NCI-H2029 (cell line): ENCODE measurements at places on chromosomes 3 and 15.

DNA sequence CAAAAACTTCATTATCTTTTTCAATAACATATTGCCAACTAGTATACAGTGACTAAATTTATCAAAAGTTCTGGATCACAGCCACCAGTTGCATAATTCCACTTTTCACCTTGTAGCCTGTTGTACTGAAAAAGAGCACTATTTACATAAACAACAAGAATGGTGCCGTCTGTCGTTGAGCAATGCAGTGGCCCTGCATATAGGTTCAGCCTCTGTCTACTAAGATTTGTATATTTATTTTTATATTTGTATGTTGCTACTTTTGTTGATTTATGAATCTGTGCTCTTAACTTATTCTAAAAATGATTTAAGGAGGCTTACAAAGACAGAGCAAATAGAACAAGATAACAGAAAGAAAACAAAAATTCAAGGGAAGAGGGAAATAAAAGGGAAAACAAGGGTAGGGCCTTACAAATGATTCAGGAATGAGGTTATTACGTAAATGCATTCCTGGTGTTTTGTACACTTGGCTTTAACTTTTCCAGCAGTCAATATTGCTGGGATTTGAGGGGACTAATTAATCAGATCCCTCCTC, 257.6 kb upstream of the STT3B start:
- DNase-seq = no peak

GRCh38 chr3:115525731-115526130, 97.6 kb upstream of the GAP43 start:
- no peak for DNase-seq

GRCh38 chr3:120013481-120013880, 80.8 kb downstream of the GSK3B start:
- no peak for DNase-seq

GRCh38 chr3:142366434-142366833, 81.4 kb downstream of the XRN1 start:
- DNase-seq = no peak

DNA sequence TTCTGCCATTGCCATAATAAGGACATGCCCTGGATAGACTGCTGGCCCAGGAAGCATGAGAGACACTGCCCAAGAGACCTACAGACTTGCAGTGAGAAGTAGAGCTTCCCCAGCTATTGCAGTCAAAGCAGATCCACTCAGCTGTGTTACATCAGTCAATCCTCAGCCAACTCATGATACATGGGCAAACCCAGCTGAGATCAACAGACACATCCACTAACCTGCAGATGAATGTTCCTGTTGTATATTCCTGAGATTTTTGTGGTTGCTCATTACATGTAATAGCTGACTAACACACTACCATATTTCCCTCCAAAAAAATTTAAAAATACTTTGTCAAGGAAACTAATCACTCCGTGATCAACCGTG, 68.6 kb downstream of the DCLK3 start:
- DNase-seq = no peak

DNA sequence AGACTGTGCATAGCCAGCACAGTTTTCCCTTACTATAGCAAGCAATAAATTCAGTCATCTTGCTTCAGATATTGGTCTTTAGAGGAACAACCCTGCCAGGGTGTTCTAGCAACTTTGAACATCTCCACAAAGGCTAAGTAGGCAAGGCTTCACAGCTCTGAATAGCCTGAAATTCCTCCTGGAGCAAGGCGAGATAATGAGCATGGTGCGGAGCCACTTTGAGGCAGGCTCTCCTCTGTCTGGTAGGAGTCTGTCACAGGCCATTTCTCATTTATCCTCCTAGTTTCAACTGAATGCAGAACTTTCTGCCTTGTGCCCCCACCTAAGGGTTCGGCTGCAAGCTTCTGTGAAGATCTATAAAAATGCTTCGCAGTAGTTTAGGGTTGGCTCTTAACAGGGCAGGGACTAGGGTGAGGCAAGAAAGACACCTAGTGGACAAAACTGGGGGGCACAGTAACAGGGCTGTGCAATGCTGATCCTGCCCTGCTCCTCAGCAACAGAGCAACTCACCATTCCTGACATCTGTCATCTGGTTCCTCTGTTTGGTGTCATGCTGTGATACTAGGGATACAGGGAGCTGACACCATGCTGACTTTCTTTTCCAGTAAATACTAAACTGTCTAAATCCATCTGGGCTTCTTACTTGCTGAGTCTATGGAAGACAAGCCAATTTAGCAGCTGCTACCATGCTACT, 16.6 kb upstream of the EHHADH start:
- no peak for DNase-seq

- DNase-seq = peak; percentile 61
Measured at GRCh38 chr3:121651684-121652083, 9.0 kb downstream of the HCLS1 start.

GRCh38 chr3:45655906-45656305, 33.3 kb upstream of the SACM1L start:
- DNase-seq = no peak

- no peak for DNase-seq
Measured at GRCh38 chr3:134799393-134799792, 4.3 kb downstream of the EPHB1 start.

DNA sequence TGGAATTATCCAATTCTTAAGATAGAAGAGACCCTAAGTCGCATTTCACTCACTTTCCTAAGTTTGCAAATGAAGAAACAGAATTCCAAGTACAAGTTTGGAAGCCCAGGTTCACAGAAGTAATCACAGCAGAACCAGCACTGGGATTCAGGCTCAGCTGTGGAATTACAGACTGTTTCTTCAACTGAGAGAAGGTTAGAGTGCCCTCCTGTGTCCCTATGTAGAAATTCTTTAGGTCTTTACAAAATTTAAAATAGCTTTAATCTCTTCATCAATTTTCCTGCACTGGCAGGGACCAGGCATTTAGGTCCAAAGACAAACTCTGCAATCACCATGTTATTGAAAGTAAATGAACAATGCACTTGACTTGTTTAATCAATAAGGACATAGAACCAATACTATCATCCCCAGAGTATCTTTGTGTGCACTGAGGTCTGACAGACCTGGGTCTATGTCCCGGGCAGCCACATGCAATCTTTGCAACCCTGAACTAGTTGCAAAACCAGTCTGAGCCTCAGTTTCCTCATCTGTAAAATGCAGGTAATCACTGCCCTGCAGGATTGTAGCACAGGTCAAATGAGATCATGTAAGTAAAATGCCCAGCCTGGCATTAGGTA, 96.3 kb upstream of the ZBED2 start:
- no peak for DNase-seq

GRCh38 chr3:49865198-49865784, 4.4 kb downstream of the CAMKV start:
- DNase-seq = no peak

DNA sequence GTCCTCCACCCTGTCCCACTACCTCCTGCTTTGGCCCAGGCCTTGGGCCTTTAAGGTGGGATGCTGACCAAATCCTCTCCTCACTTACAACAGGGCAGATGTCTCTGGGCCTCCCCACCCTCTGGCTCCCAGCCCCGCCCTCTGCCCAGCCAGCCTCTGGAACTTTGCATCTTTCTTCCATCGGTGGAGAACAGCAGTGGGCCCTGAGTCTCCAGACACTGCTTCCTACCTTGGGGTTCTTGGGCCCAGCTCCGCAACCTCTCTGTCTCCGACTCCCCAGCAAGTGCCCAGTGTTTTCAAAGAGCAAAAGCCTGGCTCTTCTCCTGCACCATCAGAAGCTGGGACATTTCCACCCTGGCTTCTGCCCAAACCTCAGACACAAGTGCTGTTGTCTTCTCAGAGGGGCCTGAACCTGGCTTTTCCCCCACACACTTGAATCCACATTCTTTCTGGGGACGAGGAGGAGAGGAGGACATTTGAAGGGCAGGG, 33.1 kb downstream of the MRAS start:
- DNase-seq = no peak

- no peak for DNase-seq
Measured at GRCh38 chr3:10834951-10835350, 18.9 kb downstream of the SLC6A11 start.

- no peak for DNase-seq
Measured at GRCh38 chr15:69852916-69853315, 244.8 kb downstream of the TLE3 start.

DNA sequence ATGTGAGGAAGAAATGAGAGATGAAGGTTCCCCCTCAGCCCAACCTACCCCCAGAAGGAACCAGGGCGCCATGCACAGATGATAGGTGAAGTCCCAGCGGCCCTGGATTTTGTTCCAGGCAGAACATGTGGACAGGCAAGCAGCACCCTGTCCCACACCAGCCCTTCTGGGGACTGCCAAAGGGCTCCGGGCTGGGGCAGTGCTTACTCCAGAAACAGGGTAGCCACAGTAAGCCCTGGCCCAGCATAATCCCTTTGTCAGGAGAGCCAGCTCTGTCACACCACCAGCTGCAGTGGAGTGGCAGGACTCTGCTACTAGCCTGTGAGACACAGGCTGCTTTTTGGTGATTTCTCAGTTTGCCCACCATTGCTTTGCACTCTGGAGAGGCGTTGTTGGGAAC, 6.3 kb downstream of the FBXL22 start:
- DNase-seq = no peak

- no peak for DNase-seq
Measured at GRCh38 chr3:140015741-140016140, 80.8 kb downstream of the CLSTN2 start.

DNA sequence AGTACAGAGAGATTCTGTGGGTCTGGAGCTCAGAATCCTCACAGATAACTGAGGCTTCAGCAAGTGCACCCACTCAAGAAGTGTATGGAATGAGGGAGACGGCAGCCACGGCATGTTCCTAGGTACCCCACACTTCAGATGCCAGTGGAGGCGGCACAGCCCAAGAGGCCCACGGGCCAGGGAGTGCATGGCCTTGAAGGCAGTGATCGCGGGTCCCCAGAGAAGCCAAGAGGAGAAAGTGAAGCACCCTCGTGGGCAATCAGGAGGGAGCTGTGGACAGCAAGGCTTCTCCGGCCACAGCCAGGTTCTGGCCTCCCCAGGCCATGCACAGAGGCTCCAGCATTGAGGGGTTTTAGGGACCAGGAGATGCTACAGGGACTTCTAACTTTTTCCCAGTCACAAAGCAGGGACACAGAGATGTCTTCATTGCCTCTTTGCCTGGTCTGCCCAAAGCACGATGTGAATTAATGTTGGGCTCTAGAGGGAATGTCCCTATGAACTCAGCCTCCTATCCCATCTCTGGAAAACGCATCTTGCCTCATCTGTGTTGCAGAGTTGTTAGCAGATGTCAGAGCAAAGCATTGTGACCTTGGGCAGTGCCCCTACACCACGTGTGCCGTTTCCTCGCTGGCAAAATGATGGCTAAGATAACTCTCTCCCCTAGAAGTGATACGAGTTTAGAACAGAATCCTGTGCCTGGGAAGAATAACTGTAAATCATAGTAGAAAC, 2.6 kb upstream of the MAP6D1 start:
- DNase-seq = no peak

GRCh38 chr15:69394556-69395282, 19.4 kb upstream of the KIF23 start:
- no peak for DNase-seq

GRCh38 chr3:168162172-168162571, 66.4 kb upstream of the GOLIM4 start:
- DNase-seq = no peak

GRCh38 chr3:196559826-196560225, 8.5 kb downstream of the WDR53 start:
- DNase-seq = no peak

GRCh38 chr3:24336101-24336500, 158.5 kb downstream of the THRB start:
- DNase-seq = no peak

DNA sequence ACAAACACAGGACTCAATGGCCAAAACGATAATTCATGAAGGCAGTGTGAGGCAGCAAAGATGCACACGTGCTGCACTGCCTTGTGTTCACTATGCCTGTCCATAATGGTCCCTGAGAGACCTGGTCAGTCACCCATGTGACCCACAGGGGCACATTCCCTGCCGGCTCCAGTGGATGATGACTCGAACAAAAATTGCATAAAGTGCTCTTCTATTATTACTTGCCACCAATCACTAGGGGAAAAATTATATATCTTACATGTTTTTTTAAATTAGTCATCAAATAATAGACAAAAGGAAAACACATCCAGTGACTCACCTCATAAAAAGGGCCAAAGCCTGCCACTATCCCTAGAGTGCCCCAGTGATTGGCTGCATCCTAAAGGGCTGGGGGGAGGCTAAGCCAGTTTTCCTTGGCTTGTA, 47.5 kb downstream of the UBP1 start:
- DNase-seq = no peak

DNA sequence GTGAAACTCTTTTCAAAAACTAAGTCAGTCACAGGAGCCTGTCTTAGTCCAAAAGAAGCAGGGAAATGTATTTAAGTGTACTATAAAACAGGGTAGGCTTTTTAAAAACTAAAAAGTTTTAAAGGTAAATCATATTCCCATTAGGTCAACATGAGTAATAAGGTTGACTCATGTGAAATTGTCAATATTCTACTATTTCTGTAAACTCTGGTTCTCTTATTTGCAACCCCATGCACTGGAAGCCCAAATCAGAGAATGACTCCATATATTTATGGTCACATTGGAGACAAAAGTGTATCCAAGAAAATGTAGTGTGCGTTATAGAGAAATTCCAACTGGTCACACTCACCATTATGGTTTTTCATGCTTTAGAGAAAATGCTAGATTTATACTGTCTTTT, 600.3 kb upstream of the TGFBR2 start:
- DNase-seq = no peak

DNA sequence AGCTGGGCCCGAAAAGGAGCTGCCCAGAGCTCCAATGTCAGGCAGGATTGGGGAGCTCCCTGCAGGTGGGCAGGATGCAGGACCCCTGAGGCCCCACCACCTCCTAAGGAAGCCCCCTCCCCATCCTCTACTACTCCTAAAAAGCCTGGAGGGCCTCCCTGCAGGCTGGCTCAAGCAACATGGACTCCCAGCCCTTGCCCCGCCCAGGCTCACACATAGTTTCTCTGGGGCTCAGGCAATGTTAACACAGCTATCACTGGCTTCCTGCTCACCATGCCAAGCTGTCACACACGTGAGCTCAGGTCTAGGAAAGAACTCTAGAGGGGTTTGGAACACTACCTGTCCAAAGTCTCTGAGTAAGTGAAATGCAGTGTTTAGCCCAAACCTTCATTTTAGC, 65.4 kb upstream of the ZNF148 start:
- DNase-seq = no peak

DNA sequence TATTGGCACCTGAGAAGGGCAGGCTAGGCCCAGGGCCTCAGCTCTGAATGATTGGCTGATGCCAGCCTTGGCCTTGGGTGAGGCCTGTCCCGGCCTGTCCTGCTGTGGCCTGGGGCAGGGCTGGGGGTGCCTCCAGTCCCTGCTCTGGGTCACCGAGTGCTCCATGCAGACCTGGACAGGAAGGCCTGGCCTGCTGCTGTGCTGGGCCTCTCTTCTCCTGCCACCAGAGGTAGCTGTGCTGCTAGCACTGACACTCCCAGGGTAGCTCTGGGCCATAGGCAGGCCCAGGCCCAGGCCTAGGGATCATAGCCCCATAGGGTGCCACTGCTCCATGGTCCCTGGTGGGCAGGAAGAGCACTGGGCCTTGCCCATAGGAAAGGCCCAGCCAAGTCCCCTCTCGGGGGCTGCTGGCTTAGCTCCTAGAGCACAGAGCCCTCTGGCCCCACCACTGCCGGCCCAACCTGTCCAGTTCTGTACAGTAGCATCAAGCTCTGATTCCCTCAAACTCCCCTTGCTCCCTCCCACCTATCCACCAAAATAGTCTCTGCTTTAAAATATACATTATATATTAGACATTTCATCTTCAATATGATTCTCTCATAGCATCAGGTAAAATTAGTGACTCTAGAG, 18.2 kb downstream of the ABTB1 start:
- no peak for DNase-seq
